K562 (cell line): ENCODE measurements at places on chromosomes 7 and 10. TPM values are rescaled to one million over a fixed set of nuclear protein-coding genes. Genes with fewer than 3 reads are reported as not detected.

SRRM3 gene
- 0.47 and 0.91 TPM in 2 replicates for total RNA-seq

POMZP3 gene
- total RNA-seq: 13.4 and 15.8 TPM in 2 replicates

HTR5A gene
- not detected in 2 replicates for total RNA-seq

STAM gene
- 25.1 and 26.7 TPM in 2 replicates for total RNA-seq

LRRD1 gene
- not detected in 2 replicates for total RNA-seq

COPG2 gene
- total RNA-seq: 42.4 and 43.0 TPM in 2 replicates

ALDH18A1 gene
- total RNA-seq: 64.0 and 64.8 TPM in 2 replicates

C10orf62 gene
- total RNA-seq: not detected in 2 replicates

TDRD1 gene
- not detected in 2 replicates for total RNA-seq

TCAF2 gene
- total RNA-seq: 4.1 and 4.9 TPM in 2 replicates

CDC14C gene
- total RNA-seq: not detected in 2 replicates

MAT1A gene
- total RNA-seq: 0.24 and 0.42 TPM in 2 replicates

CRYGN gene
- total RNA-seq: not detected in 2 replicates

PBLD gene
- 2.2 and 2.5 TPM in 2 replicates for total RNA-seq

SLC26A5 gene
- not detected in 2 replicates for total RNA-seq

ABCF2 gene
- 122 and 129 TPM in 2 replicates for total RNA-seq

TMEM270 gene
- total RNA-seq: not detected in 2 replicates
